ENCODE measurements at places on chromosomes 12 and 14.
A peak's percentile ranks its signal among the peaks of the same experiment; 100 is the strongest.

DNA sequence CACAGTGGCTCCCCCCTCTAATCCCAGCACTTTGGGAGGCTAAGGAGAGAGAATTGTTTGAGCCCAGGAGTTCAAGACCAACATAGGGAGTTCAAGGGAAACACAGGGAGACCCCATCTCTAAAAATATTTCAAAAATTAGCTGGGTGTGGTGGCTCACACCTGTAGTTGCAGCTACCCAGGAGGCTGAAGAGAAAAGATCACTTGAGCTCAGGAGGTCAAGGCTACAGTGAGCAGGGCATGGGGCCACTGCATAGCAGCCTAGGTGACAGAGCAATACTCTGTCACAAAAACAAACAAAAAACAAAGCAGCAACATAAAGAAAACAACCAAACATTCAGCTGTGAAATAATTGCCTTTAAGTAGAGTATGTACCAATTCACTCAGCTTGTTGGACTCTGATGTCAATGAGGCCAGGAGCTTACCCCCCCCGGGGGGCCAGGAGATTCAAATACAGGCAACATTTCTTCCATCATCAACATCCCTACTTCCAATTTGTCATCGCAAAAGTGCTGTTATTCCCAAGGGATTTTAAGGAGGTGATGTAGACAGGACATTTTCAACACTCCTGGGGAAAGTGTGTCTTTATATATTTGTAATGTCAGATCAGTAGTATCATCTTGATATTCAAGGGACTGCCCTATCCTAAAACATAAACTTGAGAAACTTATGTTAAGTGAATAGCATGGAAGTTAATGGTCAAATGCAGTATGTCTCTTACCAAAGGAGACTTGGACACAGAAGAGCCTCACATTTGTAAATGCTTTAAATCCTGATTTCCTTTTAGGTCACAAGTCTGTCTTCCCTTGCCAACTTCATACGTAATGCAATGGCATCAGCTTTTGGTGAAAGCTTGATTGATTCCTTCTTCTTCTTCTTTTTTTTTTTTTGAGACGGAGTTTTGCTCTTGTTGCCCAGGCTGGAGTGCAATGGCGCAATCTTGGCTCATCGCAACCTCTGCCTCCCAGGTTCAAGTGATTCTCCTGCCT, 40.6 kb upstream of the AEBP2 start:
- DNase-seq, result no peak

DNA sequence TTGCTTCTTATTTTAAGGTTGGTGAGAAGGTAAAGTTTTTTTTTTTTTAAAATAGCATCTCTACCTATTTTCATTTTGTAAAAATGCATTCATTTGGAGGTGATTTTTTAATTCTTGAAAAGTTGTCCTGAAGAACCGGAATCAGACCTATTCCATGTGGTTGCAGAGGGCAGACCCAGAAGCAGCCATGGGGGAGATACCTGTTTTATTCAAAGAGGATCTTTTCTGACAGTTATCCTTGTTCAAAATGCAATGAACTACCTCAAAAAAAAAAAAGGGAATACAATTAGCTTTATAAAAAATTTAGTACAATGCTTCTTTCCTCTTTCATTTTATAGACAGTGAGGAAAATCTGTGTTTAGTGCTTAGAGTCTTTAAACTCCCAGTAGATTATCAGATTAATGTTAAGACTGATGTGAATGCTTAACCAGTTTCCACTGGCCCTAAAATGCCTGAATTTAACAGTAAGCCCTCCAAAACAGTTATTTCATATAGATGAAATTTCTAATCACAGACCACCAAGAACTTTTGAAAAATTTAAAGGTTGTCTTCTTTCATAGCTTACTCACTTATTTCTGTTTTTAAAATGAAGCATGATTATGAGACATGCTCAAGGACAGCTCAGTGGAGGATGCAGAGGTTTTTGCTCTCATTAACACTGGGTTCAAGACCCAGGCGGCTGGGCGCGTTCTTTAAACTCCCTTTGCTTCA, 8.6 kb upstream of the NEMF start:
- DNase-seq, result peak; percentile 58

GRCh38 chr14:100678469-100678828, 48.2 kb upstream of the DLK1 start:
- DNase-seq, result no peak

GRCh38 chr12:98469109-98469508, 46.3 kb upstream of the TMPO start:
- DNase-seq, result no peak

DNA sequence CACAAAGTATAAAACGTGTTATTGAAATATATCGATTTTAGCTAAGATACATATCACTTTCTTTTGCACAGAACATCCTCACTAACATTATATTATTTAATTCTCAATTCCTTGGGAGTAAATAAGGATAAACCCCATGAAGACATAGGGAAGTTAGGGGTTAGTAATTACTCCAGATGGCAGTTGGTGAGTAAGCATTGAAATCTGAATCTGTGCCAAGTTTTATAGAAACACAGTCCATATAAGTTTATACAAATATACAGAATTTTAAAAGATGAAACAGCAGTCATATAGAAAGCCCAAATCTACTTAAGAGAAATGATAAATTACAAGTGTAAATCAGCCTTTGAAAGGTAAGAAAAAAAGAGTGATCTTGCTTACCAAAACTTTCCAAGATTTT, 200.4 kb upstream of the SYT10 start:
- DNase-seq, result no peak

- no peak for DNase-seq
Observed at GRCh38 chr14:34723867-34724266, 9.5 kb upstream of the CFL2 start.

GRCh38 chr14:88452231-88452630, 66.8 kb downstream of the SPATA7 start:
- DNase-seq, result no peak

Data from activated CD4-positive, alpha-beta T cell treated with anti-CD3 and anti-CD28 coated beads, Interleukin-2, amount 50 U/mL, for 4 hours (primary cell).